KG1 (cell line): ENCODE measurements at places on chromosomes 4 and X.

DNA sequence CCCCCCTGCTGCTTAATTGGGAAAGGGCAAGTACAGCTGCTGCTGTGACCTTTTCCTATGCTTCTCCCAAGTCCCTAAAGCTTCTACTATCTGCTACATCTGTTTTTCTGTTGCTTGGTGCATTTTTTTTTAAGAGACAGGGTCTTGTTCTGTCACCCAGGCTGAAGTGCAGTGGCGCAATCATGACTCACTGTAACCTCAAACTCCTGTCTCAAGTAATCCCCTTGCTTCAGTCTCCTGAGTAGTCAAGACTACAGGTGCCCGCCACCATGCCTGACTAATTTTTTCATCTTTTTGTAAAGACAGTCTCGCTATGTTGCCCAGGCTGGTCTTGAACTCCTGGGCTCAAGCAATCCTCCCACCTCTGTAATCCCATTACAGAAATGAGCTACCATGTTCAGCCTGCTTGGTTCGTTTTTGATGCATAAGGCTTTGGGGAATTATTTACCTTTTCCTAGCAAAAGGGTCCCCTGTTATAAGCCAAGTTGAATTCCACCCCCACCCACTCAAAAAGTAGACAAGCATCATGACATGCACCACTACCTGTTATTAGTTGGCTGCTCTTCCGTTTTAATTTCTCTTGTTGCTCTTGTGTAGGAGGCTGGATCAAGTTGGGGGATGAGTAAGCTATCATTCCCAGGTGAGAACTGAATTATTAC lies 39.6 kb downstream of the DGKK start:
- DNase-seq = no peak

GRCh38 chrX:21383546-21383945 lies 9.3 kb downstream of the CNKSR2 start:
- DNase-seq = no peak

DNA sequence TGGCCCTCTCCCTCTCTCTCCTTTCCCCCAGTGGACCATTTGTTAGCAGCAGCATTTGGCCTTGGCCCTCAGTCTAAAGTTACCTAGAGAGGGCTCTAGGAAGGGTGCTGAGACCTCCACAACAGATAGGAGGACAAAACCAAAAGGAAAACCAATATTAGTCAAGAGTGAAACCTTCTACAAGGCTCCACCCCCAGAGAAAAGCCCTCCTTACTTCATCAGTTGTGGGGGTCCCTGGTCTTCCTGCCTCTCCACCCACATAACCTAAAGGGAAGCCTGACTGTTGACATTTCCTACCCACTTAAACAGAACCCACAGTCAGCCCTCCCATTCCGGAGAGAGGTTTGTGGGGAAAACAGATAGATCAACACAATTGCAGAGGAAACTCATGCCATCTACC lies 4.7 kb upstream of the CD40LG start:
- peak; percentile 2 for DNase-seq

DNA sequence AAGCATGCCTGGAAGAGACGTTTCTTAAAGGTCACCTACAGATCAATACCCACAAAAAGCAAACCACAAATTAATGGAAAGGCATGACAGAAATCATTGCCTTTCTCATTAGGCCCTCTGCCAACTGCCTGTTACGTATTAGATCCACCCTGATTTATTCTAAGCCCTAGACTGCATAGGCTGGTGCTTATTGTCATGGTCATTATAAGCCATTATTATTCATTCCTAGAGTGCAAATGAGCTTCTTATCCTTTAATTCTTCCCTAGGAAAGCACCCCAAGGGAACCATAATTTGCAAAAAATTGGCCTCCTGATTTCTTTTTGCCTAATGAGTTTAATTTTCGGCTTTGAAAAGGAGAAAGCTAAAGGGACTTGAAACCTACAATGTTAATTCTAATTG lies 184.2 kb upstream of the GPRIN3 start:
- DNase-seq = no peak

DNA sequence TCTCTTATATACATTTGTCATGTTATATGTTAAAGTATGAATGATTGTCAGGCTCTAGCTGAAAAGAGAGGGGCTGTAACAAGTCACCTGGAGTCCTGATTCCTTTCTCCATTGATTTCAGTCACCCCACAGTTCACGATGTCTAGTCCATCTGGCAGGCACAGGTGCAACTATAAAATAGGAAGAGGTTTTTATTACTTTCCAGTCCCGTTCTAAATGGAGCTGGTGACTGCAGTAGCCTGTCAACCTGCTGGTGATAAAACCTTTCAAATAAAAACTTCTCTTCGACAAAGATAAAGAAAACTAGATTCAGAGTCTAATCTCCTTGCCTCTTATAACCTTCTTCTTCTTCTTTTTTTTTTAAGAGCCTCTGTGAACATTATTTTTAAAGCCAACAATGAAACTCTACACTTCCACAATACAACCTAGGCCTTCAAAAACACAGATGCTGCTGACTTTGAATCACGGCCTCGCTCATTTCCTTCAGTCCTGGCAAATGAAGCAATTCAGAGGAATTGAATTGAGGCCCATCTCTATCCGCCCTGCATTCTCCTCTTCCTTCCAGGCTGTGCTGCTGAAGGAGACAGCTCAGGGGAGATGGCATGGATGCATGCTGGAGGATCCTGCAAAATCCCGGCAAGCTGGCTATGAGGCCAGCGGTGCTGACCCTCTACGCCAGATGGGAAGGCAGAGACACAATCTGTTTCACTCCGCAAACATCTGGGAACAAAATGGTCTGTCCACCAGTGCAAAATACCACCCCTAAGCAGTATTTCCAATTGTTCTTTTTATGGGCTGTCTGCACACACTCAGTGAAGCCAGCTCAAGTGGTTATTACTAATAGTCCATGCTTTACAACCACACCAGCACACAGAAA lies 27.3 kb upstream of the CDKN2AIP start:
- no peak for DNase-seq

- no peak for DNase-seq
Observed at GRCh38 chr4:74410272-74410671, 34.7 kb upstream of the AREG start.

- DNase-seq = no peak
Observed at GRCh38 chrX:77527233-77528001, 80.2 kb downstream of the FGF16 start.

DNA sequence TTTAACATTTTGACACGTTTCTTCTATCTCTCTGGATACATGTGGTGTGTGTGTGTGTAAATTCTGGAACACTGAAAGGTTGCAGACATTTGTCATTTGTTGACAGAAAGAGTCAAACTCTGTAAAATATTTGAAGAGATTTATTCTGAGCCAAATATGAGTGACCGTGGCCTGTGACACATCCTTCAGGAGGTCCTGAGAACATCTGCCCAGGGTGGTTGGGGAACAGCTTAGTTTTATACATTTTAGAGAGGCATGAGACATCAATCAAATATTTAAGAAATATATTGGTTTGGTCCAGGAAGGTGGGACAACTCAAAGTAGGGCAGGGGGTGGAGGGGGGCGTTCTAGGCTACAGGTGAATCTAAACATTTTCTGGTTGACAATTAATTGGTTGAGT lies 40.7 kb upstream of the CD40LG start:
- DNase-seq = no peak

DNA sequence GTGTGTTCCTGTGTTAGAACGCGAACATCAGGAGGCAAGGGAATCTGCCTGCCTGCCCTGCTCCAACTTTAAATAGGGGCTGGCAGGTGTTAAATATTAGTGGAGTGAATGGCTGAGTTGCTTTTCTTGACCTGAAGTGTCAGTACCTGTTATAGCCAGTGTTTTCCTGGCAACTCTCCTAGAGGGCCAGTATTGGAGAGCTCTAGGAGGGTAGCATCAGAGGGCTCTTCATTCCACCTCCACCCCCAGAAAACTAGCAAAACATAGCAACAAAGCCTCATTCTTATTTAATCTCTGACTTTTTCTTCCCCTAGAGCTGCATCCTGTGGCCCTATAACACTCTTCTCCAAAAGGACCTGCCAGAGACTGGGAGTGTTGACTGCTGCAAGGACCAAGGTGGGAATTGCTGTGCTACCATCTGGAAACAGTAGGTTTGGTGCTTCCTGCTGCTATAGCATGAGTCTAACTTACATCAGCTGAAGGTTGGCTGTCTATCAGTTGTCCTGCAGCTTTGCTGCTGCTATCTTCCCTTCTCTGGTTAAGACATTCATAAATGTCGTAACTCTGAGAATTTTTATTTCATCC lies 33.5 kb downstream of the SGMS2 start:
- DNase-seq = no peak

DNA sequence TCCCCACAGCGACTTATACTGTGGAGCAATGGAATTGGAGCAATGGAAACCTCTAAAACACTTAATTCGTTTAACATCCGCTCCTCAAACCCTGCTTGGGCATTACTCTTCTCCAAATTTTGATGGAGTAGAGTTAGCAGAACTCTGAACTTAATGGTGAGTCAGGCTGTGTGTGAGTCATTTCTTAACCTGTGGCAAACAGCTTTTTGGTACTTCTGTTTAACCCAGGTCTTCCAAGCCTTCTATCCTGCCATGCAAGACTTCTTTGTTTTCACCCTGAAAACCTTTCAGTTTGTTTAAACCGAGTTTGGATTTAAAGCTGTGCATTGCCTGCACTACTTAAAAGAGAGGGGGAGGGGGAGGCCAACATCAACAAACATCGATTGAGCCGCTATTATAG lies 3.6 kb upstream of the AMOT start:
- DNase-seq = no peak

DNA sequence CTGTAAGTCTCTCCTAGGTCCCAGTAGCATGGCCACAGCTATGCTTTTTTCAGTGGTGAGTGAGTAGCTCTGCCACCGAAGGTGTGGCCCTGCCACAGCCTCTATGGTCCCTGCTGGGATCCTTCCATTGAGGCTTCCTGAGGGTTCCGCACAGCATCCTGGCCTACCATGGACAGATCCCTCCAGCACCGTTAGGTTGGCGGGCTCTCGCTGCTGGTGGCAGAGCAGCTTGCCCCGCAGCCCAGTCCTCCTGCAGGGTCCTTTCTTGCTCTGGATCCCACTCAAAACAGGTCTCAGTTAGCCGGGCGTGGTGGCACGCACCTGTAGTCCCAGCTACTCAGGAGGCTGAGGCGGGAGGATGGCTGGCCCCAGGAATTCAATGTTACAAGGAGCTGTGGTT lies 2.4 kb upstream of the PDZD4 start:
- DNase-seq = no peak

DNA sequence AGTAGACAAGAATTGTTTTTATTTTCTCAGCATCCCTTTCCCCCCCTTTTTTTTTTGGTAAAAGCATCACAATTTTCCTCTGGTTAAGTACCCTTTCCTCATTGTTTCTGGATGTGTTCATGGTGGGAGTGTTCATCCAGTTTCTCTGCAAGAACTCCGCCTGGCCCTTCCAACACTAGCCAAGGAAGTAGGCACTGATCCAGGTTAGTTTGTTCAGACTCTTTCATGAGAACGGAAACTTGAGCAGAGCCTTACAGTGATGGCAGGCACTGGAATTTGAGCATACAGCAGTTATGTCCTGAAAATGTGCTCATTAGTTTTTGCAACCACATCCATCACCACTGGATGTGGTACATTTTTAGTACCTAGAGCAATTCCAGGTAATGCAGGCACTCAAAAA lies 336.1 kb upstream of the BOD1L1 start:
- DNase-seq = no peak

GRCh38 chrX:57453901-57454300 lies 137.9 kb upstream of the ZXDB start:
- DNase-seq = peak; percentile 4

GRCh38 chr4:15495621-15496020 lies 25.9 kb downstream of the CC2D2A start:
- DNase-seq = no peak

DNA sequence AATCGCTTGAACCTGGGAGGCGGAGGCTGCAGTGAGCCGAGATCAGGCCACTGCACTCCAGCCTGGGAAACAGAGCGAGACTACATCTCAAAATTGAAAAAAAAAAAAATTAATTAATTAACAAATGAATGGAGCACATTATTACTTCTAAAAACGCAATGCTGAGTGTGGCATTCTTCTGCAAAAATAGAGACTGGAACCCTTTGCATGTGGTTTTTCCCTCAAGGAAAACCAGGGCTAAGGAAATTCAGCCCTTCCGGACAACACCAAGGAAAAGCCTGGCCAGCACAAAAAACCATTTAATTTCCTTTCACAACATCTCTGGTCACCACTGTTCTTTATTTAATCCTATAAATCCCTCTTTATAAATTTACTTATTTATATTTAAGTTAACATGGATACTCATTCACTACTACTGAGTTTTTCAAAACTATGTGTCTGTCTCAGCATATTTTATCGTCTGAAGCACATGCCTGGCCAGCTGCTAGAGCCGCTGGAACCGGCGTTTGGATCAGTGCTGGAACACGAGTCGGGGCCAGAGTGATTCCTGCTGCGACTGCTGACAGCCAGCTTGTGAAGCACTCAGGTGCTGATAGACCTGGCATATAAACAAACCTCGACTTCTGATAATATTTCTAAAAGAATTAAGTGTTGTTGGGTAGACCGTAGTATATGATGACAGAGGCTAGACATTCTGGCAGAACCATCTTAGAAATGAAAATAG lies 84.5 kb upstream of the WWC2 start:
- no peak for DNase-seq

GRCh38 chrX:109352066-109352588 lies 129.8 kb downstream of the GUCY2F start:
- no peak for DNase-seq

GRCh38 chr4:102665527-102665926 lies 95.2 kb downstream of the MANBA start:
- DNase-seq = no peak

- DNase-seq = no peak
Observed at GRCh38 chrX:41922431-41923151, 763 bp downstream of the CASK start.

DNA sequence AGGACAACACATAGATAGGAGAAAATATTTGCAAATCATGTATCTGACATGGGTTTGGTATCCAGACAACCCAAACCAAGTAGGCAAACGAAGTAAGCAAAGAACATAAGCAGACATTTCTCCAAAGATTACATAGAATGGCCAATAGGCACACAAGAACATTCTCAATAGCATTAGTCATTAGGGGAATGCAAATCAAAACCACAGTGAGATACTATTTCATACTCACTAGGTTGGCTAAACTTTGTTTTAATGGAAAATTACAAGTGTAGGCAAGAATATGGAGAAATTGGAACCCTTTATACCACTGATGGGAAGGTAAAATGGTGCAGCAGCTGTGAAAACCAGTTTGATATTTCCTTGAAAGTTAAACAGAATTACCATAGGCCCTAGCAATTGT lies 74.7 kb downstream of the CHRNA9 start:
- DNase-seq = no peak

DNA sequence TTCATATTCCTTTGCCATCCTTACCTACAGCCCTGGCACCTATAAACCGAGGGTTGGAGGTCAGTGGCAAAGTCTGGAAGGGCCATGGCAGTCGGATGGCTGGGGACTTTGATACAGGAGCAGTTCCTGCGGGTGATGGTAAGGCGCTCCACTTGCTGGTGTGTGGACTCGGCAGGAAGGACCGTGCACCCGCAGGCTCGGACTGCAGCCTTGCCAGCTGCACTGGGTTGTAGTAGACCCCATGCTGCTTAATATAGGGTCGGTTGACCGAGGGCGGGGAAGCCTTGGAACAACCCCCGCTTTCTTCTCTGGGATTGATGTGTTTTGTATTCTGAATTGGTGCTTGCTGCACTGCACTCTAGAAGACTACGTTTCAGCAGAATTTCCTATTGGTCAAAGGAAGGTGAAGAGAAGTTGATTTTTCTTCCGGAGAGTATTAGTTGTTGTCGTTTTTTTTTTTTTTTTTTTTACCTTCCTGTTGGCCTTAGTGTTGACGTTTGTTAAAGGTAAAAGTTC lies 638 bp downstream of the BLTP1 start:
- DNase-seq = no peak

GRCh38 chr4:155795991-155796390 lies 37.2 kb downstream of the GUCY1B1 start:
- no peak for DNase-seq
